Stimulated activated CD4-positive, alpha-beta T cell treated with anti-CD3 and anti-CD28 coated beads, Interleukin-4, amount 100 ng/mL, for 24 hours (primary cell): ENCODE measurements at places on chromosomes 12 and 14.

DNA sequence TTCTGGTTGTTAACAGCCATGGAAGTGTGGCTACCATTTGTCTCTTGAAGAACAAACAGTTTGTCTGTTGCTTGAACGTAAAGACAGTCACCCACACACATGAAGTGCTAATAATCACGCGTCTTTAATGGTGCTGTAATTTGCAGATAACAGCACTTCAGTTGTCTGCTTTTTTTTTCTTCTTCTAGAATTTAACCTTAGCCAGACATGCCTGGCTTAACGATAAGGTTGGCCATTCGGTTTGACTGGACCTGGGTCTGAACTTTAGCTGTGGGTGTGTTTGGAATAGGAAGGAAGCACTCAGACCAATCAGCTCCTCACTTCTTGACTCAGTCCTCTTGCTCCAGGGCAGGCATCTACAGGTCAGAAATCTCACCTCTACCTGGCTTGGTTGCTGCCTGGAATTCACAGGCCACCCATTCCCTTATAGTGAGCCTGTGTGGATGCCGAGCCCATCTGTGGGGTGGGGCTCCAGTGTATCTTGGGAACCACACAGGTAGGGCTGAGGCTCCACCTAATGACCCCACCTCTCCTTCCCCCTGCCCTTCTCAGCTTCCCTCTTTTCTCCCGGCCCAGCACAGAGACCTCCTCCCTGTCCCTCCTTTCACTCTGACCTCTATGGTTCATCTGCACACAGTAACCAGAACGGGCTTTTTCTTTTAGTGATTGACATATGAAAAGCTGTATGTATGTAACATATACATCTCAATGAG, 246.4 kb upstream of the PWP1 start:
- DNase-seq = no peak

GRCh38 chr12:55636116-55636655, 506 bp upstream of the OR10P1 start:
- DNase-seq = no peak

DNA sequence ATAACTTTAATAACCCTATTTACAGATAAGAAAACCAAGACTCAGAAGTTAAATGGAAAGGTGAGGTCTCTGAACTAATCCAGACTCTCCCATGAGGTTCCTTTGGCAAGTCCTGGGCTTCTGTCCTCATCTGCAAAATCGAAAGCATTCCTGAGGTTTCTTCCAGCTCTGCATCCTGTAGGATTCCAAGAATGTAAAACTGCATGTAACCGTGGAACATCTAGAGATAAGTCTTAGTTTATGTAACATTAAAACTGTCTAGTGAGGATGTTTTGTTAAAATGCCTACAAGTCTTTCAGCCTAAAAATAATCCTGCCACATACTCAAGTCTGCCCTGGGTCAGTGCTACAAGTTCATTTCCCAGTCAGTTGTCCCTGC, 7.3 kb upstream of the ITFG2 start:
- DNase-seq = no peak

- no peak for DNase-seq
Measured at GRCh38 chr14:75156901-75157300, 19.5 kb downstream of the TMED10 start.

DNA sequence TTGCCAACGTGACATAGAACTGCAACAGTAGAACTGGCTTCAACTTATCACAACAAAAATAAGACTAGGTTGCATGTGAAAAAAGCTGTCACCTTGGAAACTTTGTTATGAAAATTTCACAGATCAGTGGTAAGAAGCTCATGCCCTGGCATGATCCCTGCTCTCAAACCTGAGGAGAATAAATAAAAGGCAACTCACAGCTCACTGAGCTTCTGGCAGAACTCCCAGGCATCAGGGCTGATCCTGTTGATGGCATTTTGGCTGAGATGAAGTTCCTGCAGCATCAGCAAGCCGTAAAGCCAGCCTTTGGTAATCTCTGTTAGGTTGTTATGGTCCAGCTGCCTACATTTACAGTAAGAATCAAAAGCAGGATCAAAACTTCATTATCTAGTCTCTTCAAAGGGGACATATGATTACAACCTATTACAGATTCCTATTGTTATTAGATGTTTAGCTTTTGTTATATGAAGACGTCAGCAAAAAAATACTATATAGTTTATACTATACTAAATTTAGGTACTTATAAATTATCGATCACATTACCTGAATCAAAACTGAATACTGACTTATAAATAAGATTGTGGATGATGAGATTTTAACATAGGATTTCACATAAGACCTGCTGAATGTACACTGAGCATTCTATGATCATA, 32.0 kb downstream of the LRIG3 start:
- DNase-seq = no peak

GRCh38 chr12:8080120-8080519, 2.0 kb upstream of the NECAP1 start:
- DNase-seq = no peak

GRCh38 chr12:76637807-76638206, 78.2 kb upstream of the OSBPL8 start:
- DNase-seq = no peak

GRCh38 chr14:64849940-64850339, 29.8 kb downstream of the SPTB start:
- no peak for DNase-seq

DNA sequence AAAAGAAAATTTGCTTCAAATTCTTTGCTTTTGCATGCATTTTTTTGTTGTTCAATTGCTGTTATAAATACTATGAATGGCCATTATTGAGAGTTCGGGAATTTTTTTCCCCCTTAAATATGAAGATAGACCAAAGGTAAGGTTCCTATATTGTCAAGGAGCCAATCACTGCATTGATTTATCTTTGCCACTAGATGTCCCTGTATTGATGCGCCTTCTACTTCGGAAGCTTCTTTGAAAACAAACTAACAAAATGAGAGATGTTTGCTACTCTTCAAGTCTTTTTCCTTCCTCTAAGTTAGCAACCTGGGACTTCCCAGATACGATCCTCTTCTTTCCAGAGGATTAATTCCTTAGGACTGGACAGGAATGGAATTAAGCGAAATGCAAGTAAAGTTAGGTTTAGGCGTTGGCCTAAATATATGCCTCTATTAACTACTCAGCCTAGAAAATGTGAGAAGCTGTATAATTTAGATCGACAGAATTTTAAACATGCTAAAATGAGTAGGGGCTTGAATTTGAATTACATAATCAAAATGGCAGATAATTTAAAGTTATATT, 318.1 kb downstream of the AEBP2 start:
- DNase-seq = no peak

- no peak for DNase-seq
Measured at GRCh38 chr14:27127838-27128237, 530.0 kb upstream of the NOVA1 start.

DNA sequence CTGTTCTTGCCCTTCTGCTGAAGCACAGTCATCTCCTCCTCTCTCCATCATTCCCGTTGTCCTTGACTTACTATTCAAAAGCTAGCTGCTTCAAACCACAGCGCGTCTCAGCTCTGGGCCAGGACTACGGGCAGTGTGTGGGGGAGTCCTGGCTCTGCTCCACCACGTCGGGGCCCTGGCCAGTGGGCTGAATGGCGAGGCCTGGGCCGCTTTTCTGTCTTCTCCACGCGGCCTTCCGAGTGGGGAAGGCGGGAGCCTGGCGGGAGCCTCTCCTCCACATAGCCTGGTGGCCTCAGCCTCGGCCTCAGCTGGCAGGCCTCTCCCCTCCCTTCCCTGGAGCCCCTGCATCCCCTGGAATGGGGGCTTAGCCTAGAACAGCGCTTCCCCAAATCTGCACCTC, 16.5 kb downstream of the ANKRD9 start:
- no peak for DNase-seq

GRCh38 chr12:119463211-119463926, 128.8 kb downstream of the CCDC60 start:
- DNase-seq = no peak

DNA sequence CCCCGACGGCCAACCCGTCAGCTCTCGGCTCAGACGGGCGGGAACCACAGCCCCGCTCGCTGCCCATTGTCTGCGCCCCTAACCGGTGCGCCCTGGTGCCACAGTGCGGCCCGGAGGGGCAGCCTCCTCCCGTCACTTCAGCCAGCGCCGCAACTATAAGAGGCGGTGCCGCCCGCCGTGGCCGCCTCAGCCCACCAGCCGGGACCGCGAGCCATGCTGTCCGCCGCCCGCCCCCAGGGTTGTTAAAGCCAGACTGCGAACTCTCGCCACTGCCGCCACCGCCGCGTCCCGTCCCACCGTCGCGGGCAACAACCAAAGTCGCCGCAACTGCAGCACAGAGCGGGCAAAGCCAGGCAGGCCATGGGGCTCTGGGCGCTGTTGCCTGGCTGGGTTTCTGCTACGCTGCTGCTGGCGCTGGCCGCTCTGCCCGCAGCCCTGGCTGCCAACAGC, at the start of gene WNT1:
Gene WNT1 (plus strand): TSS at position 32 of the 450 bp plus-strand sequence. CDS start 329 bp downstream, at position 361.
- DNase-seq = no peak

- no peak for DNase-seq
Measured at GRCh38 chr12:80589077-80589476, 118.4 kb upstream of the MYF6 start.

DNA sequence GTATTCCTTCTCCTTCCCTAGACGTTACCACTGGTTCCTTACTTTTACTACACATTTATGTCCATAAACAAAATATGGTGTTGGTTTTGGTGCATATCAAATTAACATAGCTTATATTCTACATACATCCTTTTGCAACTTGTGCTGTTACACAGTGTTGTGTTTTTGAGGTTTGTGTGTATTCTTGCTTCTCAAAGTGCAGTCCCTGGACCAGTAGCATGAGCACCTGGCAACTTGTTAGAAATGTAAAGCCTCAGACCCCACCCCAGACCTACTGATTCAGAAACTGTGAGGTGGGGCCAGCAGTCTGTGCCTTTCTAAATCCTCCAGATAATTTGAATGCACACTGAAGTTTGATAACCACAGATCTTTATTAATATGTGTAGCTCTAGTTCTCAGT, 65.9 kb downstream of the RNFT2 start:
- DNase-seq = no peak

DNA sequence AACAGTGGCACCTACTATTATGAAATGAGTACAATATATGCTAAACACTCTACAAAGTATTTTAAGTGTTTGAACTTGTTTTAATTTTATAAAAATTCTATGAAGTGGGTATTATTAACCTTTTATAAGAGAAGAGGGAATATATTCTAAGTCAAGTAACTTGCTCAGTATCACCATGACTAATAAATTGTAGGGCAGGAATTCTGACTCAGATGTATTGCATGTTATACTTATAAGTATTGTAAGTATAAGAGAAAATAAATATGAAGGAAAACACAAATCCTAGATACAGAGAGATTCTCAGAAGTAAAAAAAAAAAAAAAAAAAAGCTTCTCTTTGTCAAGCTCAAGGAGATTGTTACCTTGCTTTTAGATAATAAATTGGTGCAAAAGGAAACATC, 893.2 kb downstream of the SLC16A7 start:
- DNase-seq = no peak

GRCh38 chr12:127396734-127397133, 870.2 kb upstream of the TMEM132C start:
- no peak for DNase-seq

GRCh38 chr12:29317556-29318363, 63.2 kb downstream of the ERGIC2 start:
- peak; percentile 41 for DNase-seq

DNA sequence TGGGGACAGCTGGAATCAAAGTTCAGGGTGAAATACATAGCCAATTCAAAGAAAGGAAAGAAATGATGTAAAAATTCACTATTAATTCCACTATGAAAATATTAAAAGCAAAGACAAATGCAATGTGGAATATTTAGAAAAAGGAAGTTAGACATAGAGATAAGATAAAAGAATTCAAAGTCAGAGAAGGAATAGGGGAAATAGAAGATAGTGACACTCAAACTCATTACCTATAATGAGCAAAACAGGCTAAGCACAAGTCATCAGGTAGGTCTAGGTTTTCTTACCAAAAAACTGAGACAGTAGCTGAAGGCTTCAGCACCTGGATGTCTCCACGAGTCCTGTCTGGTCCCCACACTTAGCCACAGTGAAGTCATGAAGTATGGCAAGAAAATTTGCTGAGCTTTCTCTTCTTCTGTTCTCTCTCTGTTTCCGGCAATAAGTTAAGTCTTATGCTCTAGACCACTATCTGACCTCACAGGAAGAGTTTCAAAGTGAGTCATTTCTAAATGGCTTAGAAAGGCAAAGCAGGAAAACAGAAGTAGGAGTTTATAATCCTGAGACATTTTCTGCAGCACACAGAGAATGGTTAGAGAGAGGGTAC, at the start of gene C3AR1:
Gene C3AR1 (minus strand): TSS at position 369 of the 604 bp plus-strand sequence. CDS start 6,174 bp downstream, outside the sequence.
- peak; percentile 25 for DNase-seq

DNA sequence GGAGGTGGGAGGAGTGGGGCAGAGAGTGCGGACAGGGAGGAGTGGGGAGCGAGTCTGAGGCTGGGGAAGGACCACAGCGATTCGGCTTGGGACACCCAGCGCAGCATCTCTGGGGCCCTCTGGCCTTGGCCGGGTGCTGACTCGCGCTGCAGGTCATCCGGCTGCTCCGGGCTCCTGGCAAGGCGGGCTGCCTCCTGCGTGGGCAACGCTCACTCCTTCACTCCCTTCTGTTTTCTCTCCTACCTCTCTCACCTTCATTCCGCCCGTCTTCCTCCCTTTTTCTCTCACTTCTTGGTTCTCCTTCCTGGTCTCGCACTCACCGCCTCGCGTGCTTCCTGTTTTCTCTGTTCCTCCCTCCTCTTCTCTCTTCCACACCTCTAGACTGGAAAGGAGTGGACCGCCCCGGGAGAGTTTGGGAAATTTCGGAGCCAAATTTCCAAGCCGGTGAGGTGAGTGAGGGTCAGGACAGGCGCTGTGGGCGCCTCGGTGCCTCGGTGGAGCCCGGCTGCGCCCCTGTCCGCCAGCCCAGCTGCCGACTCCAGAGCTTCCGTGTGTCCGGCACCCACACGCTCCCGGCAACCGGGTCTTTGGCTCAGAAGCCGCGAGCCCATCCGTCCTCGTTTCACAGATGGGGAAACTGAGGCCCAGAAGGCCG, 86.7 kb downstream of the B4GALNT3 start:
- DNase-seq = no peak

- no peak for DNase-seq
Measured at GRCh38 chr12:5254703-5255102, 177.2 kb upstream of the NTF3 start.

DNA sequence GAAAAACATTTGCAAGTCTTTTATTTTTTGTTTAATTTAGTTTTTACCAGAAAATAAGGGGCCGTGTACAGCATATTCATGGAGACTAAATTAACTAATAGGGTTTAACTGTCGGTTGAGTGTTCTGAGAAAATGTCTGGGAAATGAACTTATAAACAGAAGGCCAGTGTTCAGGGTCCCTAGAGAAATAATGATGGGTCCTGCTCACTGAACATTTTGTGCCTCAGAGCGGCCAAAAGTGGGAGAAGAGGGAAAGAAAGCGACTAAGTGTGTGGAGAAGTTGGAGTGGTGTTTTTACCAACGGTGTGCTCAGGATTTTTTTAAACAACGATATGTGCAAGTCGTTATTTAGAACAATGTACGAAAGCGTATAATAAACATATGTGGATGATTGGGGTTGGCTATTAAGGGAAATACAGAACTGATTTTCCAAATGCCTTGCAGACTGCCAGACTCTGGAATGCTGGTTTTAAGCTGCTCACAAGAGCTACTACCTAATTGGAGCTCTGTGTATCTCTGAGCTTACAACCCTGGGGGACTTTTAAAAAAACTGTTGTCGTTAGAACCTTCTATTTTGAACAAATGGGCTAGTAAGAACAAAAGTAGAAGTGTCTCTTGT, 166.7 kb downstream of the SLC38A4 start:
- DNase-seq = no peak
